ENCODE measurements at places on chromosomes 16 and 17. TPM values are rescaled to one million over a fixed set of nuclear protein-coding genes. Genes with fewer than 3 reads are reported as not detected.

DNA sequence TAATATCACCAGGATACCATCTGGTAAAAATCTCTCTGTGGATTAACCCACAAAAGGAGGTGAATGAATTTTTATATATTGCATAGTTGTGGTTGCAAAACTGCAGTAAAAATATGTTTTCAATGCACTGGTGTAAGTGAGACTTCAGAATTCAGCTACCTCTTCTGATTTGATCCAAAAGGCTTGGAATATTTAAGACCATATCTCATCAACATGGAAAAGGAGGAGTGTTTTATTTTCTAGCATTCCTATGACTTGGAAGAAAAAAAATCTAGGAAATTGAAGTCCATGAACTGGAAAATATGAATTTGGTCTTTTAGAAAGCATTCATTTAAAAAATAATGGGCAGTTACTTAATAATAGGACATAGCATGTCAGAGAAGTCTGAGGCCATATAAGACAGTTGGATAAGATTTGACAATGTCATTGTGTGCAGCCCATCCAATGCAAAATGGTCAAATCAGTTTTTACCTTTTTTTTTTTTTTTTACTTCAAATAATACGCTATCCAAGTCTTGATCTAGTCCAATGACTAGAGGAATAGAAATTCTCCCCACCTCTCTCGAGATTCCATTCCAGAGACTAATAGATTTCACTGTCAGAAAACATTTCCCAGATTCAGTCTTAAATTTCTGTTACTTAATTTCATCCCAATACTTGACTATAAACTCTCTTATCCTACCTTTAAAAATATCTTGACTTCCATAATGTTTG is 364.9 kb upstream of the PMFBP1 start:
- DNase-seq: no peak
- H3K4me1 ChIP-seq: peaks cover 3% of the 10 kb centered on the region
- H3K27ac ChIP-seq: no peak overlapping the region
- H3K4me3 ChIP-seq: no peak overlapping the region
- H3K27me3 ChIP-seq: no peaks in the 10 kb centered on the region

DNA sequence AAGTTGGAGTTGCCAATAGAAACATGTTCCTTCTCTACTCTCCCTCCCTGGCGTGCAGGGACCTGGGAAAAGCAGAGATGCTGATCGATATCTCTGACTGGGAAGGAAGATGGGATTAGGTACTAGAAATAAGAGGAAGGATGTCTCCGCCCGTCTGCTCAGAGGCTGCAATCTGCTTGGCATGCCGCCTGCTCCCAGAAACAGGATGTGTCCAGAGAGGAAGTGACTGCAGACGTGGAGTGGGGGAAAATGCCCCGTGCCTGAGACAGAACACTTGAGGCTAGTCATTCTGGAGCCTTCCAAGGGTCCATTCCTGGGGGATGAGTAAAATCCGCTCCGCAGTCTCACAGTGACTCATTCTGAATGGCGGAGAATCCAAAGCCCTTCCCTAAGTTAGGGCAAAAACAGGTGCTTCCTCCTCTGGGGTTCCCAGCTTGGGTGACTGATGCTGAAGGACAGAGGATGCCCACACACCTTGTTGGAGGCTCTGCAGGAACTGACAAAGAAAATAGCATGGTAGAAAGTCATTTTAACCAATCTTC is 45.0 kb upstream of the SMURF2 start:
- H3K27ac ChIP-seq: no peak overlapping the region
- no peak overlapping the region for H3K4me3 ChIP-seq
- H3K27me3 ChIP-seq: no peaks in the 10 kb centered on the region
- peaks cover 39% of the 10 kb centered on the region for H3K4me1 ChIP-seq
- H3K36me3 ChIP-seq: no peaks in the 10 kb centered on the region
- DNase-seq: no peak

GRCh38 chr17:63961355-63962212 is 11.1 kb downstream of the SCN4A start:
- peak overlapping the region; percentile 57 for H3K4me3 ChIP-seq
- H3K27me3 ChIP-seq: no peaks in the 10 kb centered on the region
- H3K27ac ChIP-seq: no peak overlapping the region

DNA sequence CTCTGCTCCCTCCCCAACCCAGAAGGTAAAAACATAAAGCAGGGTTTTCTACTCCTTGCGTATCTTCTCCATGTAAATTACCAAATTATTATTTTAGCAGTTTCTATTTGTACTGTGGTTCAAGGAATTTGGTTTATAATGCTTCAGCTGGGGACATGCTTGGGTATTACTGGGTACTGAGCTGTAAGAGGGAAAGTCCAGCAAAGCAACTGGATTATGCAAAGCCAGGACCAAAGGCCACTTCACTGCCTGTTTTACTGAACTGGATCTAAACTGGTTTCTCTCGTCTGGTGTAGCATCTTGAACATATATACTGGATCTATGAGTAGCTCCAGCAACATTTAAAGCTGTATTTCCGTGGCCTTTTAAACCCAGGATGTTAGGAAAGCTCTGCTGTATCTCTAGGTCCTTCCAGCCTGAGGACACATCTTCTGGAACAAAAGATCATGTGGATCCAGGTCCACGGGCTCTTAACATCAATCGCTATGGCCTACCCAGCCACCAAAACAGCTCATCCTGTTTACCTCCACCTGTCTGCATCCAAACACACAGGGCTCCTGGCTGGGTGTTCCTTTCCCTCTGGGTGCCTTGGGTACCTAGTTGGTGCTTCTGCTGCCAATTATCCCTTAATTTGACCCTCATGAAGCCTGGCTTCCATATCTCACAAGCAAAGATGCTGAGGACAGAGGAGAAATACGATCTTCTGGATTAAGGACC is 7.2 kb downstream of the PMP22 start:
- no peak overlapping the region for H3K27ac ChIP-seq
- peaks cover 57% of the 10 kb centered on the region for H3K27me3 ChIP-seq
- no peak overlapping the region for H3K4me3 ChIP-seq
- H3K4me1 ChIP-seq: peaks cover 14% of the 10 kb centered on the region
- H3K36me3 ChIP-seq: no peaks in the 10 kb centered on the region
- DNase-seq: no peak

DNA sequence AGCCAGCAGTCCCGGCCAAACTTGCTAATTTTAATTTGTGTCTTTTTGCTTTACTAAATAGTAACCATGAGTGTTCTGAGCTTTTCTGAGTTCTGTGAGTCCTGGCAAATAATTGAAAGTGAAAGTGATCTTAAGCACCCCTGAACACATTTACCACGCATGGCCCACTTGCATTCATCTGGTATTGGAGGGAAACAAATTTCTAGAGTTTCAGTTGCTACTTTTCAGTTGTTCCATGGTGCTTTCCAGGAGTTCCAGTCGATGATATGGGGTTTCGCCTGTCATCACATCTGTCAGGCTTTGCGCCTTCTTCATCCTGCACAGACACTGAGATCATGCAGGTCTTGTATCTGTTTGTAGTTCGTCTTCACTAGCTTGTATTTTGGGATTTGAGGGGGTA is 44.1 kb downstream of the CRLF3 start:
- no peaks in the 10 kb centered on the region for H3K27me3 ChIP-seq
- peaks cover 18% of the 10 kb centered on the region for H3K4me1 ChIP-seq
- peaks cover 33% of the 10 kb centered on the region for H3K36me3 ChIP-seq

DNA sequence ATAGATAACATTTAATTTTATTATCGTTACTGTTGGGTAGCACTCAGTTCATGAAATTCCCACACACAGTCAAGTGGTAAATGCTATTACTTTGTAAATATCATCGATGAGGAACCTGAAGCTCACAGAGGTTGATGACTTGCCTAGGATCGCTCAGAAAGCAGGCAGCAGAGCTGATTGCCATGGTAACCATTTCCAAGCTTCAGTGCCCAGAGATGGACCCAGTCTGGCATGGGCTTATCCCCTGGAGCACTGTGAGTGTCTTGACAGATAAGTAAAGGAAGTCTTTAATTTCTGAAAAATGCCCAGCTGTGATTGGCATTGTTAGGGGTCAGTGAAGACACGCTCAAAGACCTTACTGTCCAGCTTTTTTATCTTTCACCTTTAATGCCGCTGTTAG is 95.0 kb downstream of the PRKCB start:
- peaks cover 24% of the 10 kb centered on the region for H3K4me1 ChIP-seq
- peaks cover 9% of the 10 kb centered on the region for H3K36me3 ChIP-seq
- no peak overlapping the region for H3K27ac ChIP-seq
- no peak overlapping the region for H3K4me3 ChIP-seq
- H3K27me3 ChIP-seq: no peaks in the 10 kb centered on the region

GRCh38 chr17:10771148-10771547 is 32.8 kb downstream of the TMEM238L start:
- no peak overlapping the region for H3K27ac ChIP-seq
- H3K4me1 ChIP-seq: no peaks in the 10 kb centered on the region
- DNase-seq: no peak
- no peak overlapping the region for H3K4me3 ChIP-seq
- peaks cover 3% of the 10 kb centered on the region for H3K36me3 ChIP-seq
- no peaks in the 10 kb centered on the region for H3K27me3 ChIP-seq

DNA sequence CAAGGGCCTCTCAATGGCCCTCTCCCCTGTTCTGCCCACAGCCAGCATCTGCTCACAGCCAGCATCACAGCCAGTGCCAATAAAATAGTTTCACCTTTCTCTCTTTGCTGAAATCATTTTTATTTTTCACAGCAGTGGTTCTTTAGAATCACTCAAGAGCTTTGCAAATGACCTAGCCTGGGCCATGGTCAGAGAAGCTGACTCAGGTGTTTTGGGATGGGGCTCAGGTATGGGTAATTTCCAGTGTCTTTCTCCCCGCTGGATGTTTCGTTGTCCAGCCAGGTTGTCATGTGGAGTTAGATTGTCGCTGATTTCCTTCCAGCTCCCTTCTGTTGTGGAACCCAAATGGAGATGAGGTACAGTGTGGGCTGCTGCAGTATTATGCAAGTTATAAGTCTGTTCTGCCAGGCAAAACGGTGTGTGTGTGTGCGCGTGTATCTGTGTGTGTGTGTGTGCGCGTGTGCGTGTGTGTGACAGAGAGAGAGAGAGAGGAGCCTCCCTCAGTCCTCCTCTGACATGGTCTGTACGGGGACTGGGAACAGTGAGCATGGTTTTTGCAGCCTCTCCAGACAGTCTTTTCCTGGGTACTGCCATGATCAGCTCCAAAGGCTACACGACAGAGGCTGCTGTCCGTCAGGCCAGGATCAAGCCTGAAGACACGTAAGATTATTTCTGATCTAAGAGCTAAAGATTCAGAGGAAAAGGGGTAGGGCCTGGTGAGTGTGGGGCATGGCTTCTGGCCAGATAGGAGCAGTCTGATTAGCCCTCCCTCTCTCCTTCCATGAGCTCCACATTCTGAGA is 1.4 kb upstream of the PMP22 start:
- DNase-seq: no peak
- H3K27me3 ChIP-seq: peaks cover 36% of the 10 kb centered on the region
- no peak overlapping the region for H3K4me3 ChIP-seq

- no peaks in the 10 kb centered on the region for H3K27me3 ChIP-seq
- H3K4me3 ChIP-seq: no peak overlapping the region
- H3K36me3 ChIP-seq: peaks cover 2% of the 10 kb centered on the region
- H3K4me1 ChIP-seq: peaks cover 3% of the 10 kb centered on the region
These were observed 43.8 kb downstream of the SOCS1 start for GRCh38 chr16:11211977-11212797.

DNA sequence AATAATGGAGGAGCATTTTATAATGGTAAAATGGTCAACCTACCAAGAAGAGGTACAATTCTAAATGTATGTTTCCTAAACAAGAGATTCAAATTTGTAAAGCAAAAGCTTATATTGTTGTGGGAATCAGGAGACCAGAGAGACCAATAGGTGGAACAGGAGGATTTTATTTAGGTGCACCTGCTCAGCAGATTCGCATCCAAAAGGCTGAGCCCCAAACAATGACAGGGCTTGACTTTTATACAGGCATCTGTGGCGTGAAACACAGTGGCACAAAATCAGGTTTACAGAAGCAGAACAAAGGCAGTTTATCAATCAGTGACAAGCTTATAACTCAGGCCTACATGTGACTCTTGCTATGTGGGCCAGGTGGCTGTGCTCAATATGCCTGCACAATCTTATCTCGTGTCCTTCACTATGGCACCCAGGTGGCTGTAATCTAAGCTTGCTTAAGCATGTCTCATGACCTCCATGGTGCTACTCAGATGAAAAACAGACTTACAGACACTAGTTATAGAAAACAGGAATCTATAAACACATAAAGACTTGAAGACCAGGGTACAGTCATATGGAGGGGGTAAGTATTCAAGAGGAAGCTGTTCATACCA is 780.2 kb upstream of the CA10 start:
- no peak overlapping the region for H3K27ac ChIP-seq
- H3K4me3 ChIP-seq: no peak overlapping the region
- H3K27me3 ChIP-seq: no peaks in the 10 kb centered on the region
- no peaks in the 10 kb centered on the region for H3K4me1 ChIP-seq

- H3K4me3 ChIP-seq: no peak overlapping the region
- H3K36me3 ChIP-seq: peaks cover 11% of the 10 kb centered on the region
- H3K27me3 ChIP-seq: peaks cover 9% of the 10 kb centered on the region
These were observed 24.3 kb upstream of the DBNDD1 start for GRCh38 chr16:90043526-90043925.

GRCh38 chr16:79286646-79287423 is 313.7 kb downstream of the MAF start:
- H3K27ac ChIP-seq: no peak overlapping the region
- peak; percentile 40 for DNase-seq
- peaks cover 47% of the 10 kb centered on the region for H3K4me1 ChIP-seq
- H3K27me3 ChIP-seq: peaks cover 9% of the 10 kb centered on the region
- H3K4me3 ChIP-seq: peak overlapping the region; percentile 10

GRCh38 chr16:18841833-18842525 is 40.6 kb upstream of the ARL6IP1 start:
- peaks cover 9% of the 10 kb centered on the region for H3K4me1 ChIP-seq
- no peak overlapping the region for H3K4me3 ChIP-seq
- H3K27me3 ChIP-seq: no peaks in the 10 kb centered on the region
- DNase-seq: no peak

GRCh38 chr17:15404106-15405057 is 63.0 kb upstream of the TEKT3 start:
- H3K4me1 ChIP-seq: no peaks in the 10 kb centered on the region
- no peaks in the 10 kb centered on the region for H3K27me3 ChIP-seq
- no peak overlapping the region for H3K4me3 ChIP-seq
- H3K27ac ChIP-seq: no peak overlapping the region

GRCh38 chr16:84138824-84139627 is 6.0 kb downstream of the HSDL1 start:
- no peaks in the 10 kb centered on the region for H3K36me3 ChIP-seq
- peaks cover 41% of the 10 kb centered on the region for H3K4me1 ChIP-seq
- peak; percentile 65 for DNase-seq
- no peak overlapping the region for H3K27ac ChIP-seq

- H3K4me1 ChIP-seq: no peaks in the 10 kb centered on the region
- no peak overlapping the region for H3K27ac ChIP-seq
- no peak overlapping the region for H3K4me3 ChIP-seq
These were observed 112.4 kb downstream of the SPECC1 start for GRCh38 chr17:20121359-20122253.

- DNase-seq: no peak
- H3K27me3 ChIP-seq: no peaks in the 10 kb centered on the region
- peaks cover 19% of the 10 kb centered on the region for H3K4me1 ChIP-seq
These were observed 2.1 kb downstream of the MT1X start for GRCh38 chr16:56684256-56684925.

- H3K27ac ChIP-seq: no peak overlapping the region
- no peak overlapping the region for H3K4me3 ChIP-seq
- no peak for DNase-seq
- H3K27me3 ChIP-seq: no peaks in the 10 kb centered on the region
- H3K4me1 ChIP-seq: peaks cover 5% of the 10 kb centered on the region
- peaks cover 4% of the 10 kb centered on the region for H3K36me3 ChIP-seq
These were observed 75.7 kb upstream of the BRD7 start for GRCh38 chr16:50444526-50444925.

Gene ALDH3A2
- 22.3 TPM for total RNA-seq

Gene RAPGEFL1
- 3.1 TPM for total RNA-seq

Gene NATD1
- total RNA-seq: 2.5 TPM

Gene CA5A
- not detected for total RNA-seq

Gene ITGA3
- 19.3 TPM for total RNA-seq

Gene RPH3AL
- 2.2 TPM for total RNA-seq
